ENCODE measurements at places on chromosomes 7 and 10.
A peak's percentile ranks its signal among the peaks of the same experiment; 100 is the strongest.

GRCh38 chr10:30422981-30423654 is 10.9 kb upstream of the MAP3K8 start:
- peak; percentile 69 for DNase-seq

DNA sequence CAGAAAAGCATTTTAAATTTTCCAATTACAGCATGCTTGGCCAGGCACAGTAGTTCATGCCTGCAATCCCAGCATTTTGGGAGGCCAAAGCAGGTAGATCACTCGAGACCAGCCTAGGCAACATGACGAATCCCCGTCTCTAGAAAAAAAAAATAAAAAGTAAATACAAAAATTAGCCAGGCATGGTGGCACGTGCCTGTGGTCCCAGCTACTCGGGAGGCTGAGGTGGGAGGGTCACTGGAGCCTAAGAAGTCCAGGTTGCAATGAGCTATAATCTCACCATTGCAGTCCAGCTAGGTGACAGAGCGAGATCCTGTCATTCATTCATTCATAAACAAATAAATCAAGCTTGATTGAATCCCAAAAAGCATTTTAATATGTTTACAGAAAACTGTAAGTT is 234.9 kb downstream of the PARD3 start:
- no peak for DNase-seq

- DNase-seq, result no peak
These were observed 4.0 kb downstream of the SCD start for GRCh38 chr10:100350914-100351485.

GRCh38 chr10:99276848-99277486 is 41.3 kb upstream of the HPSE2 start:
- no peak for DNase-seq
